ENCODE measurements at places on chromosomes 2 and 18. TPM values are rescaled to one million over a fixed set of nuclear protein-coding genes. Genes with fewer than 3 reads are reported as not detected.
A peak's percentile ranks its signal among the peaks of the same experiment; 100 is the strongest.

GRCh38 chr2:129748653-129749052, 230.8 kb upstream of the RAB6C start:
- DNase-seq: no peak

DNA sequence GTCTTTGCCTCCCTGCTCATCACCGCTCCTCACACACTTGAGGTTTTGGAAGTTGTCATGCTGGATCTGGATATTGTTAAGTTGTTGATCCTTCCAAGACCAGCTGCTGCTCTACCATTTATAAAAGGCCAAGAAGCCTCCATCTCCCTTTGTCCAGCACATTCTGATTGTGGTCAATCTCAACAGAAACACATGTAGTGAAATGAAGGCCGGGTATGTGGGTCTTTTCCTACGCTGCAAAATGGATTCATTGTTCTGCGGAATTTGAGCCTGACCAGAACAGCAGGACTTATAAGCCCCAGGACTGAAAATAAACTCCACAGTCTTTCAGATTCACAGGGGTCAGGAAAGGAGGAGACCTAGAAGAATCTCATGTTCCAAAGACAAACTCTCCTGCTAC, 238.4 kb downstream of the CMPK2 start:
- DNase-seq: no peak

GRCh38 chr2:56680971-56681631, 497.3 kb downstream of the CCDC85A start:
- DNase-seq: peak; percentile 25

DNA sequence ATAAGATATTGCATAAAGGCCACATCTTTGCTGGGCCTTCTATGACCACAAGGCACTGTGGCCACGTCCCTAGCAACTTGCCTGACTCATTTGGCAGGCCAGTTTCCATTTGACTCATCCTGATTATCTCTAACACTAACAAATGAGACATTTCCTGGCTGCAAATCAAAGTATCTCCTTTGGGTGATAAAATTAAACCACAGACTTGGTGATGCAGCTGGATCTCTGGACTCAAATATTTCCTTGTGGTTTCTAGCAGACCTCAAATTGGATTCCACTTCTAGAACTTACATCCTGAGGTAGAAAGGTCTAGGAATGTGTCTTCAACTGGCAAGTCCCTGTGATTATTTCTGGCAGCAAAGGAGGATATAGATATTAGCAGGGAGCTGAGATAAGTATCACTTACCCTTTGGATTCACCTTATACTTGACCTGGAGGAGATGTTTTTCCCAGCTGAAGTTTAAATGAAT, 167.9 kb upstream of the NXPH2 start:
- DNase-seq: no peak

Gene LRRFIP1
- total RNA-seq: 58.0 TPM

Gene NLRC4
- total RNA-seq: 2.3 TPM
